ENCODE measurements at places on chromosomes 13 and 19. TPM values are rescaled to one million over a fixed set of nuclear protein-coding genes. Genes with fewer than 3 reads are reported as not detected.

Gene CRX
- not detected for total RNA-seq

Gene NTF4
- 0.84 TPM for total RNA-seq

Gene TTC9B
- not detected for total RNA-seq

Gene VSIG10L
- 0.47 TPM for total RNA-seq

Gene IGFL1
- total RNA-seq: not detected

Gene DNAAF3
- not detected for total RNA-seq

Gene HSH2D
- total RNA-seq: 1.8 TPM

Gene ERCC1
- 73.3 TPM for total RNA-seq

Gene STARD13
- 35.2 TPM for total RNA-seq

Gene CTU1
- 7.1 TPM for total RNA-seq

Gene SIGLEC8
- total RNA-seq: not detected

Gene ERICH4
- not detected for total RNA-seq

Gene OR4F17
- not detected for total RNA-seq

Gene DLEU7
- not detected for total RNA-seq

GRCh38 chr13:78841358-78841963 is 182.5 kb upstream of the OBI1 start:
- DNase-seq: no peak

- DNase-seq: no peak
Observed at GRCh38 chr13:46134961-46135522, 30.2 kb upstream of the CPB2 start.

DNA sequence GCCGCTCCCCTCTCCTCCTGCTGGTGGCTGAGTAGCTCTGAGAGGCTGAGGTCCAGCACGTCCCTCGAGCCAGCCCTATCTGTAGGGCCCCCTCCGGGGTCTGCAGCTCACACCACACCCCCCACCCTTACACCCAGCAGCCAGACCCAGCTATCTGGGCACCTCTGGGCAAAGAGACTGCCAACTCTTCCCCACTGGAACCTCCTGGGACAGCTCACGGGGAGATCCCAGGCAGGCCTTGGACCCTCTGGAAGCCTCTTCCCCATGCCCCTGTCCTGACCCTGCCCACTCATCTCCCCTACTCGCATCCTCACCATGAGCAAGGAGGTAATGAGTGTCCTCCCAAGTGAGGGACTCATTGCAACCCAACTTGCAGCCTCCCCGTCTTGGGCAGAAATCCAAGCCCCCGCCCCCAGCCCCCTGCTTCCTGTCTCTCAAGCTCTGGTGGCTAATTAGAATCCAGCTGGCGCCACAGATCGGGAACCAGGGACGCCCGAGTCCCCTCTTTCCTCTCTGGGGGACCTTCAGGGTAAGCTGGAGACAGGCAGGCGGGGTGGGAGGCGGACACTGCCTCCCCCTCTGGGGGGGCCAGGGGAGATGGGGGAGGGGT is 22.1 kb downstream of the ADGRL1 start:
- DNase-seq: no peak

- no peak for DNase-seq
Observed at GRCh38 chr19:800360-801029, 3.2 kb downstream of the PTBP1 start.

DNA sequence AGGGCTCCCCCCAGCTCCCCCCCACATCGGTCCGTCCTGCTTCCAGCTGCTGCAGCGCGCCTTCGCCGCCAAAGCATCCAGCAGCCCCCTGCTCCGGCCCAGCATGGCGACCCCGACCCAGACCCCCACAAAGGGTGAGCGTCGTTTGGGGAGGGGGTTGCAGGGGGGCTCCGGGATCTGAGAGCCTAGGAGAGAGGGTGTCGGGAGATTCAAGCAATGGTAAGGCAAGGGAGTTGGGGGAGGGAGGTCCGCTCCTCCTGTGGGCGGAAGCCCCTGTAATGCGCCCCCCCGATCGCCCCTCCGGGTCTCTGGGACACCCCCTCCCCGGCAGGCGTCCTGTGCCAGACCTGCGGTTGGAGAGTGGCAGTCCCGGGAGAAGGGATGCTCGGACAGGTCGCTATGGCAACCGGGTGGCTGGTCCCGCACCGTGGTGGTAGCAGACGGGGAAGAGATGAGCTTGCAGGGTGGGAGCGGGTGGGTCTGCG is at the start of gene FXYD7:
Gene FXYD7, plus strand, starts transcription at position 25 of the 485 bp plus-strand sequence. Its CDS starts 79 bp downstream, at position 104.
- no peak for DNase-seq

DNA sequence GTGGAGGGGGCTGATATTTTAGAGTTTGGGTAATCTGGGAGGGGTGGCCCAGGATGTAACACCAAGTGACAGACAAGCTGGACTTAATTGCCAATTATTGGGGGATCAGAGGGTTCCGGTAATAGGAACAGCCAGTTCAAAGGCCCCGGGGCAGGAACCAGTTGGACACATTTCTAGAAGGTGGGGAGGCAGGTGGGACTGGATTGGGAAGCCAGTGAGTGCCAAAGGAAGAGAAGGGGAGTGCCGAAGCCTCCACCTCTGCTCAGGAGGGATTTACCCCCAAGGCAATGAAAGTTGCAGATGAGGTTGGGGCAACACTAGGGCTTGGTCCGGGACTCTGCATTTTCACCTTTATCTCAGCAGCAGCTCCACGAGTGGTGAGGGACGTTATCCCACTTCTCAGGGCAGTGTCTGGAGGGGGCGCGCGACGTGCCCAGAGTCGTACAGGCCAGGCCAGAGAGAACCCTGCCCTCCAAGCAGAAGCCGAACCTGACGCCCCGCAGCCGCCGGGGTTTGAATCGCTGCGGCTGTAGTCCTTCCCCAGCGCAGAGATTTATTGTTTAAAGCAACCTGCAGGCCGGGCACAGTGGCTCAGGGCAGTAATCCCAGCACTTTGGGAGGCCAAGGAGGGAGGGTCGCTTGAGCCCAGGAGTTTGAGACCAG is 5.7 kb upstream of the JUND start:
- DNase-seq: no peak

- no peak for DNase-seq
Observed at GRCh38 chr13:82803341-82803740, 1078.9 kb downstream of the SLITRK1 start.

DNA sequence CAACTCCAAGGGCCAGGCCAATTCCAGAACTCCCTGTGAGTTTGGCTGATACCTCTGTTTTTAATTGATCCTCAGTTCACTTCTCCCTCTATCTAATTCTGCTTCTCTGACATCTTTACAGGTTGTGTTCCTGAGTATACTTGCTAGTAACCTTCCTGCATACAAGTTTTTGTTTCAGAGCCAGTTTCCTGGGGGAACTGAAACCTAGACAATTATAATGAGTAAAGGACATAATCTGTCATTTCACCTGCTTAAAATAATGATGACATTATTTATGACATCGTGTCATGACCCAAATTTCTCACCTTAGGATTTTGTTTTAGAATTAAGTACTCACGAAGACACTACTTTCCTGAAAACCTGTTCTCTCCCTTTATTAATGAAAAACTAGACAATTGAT is 12.5 kb upstream of the MYCBP2 start:
- no peak for DNase-seq

GRCh38 chr13:98221234-98221633 is 44.2 kb upstream of the RNF113B start:
- DNase-seq: no peak

DNA sequence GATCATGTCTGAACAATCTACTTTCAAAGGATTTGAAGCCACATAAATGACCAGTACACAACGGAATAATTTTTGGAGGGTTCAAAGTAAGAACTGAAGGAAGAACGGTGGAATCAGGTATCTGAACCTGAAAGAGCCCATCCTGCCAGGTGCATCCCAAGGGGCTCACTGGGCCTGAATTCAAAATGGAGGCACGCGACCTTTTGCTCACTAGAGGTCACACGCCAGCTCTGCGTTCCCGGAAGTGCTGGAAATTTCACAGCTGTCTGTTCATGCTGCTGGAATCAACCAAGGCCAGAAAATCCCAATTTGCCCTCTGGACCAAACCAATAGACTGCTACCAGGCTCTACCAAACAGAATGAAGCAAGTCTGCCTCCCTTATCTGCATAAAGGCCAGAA is 4.2 kb upstream of the RASA3 start:
- no peak for DNase-seq

DNA sequence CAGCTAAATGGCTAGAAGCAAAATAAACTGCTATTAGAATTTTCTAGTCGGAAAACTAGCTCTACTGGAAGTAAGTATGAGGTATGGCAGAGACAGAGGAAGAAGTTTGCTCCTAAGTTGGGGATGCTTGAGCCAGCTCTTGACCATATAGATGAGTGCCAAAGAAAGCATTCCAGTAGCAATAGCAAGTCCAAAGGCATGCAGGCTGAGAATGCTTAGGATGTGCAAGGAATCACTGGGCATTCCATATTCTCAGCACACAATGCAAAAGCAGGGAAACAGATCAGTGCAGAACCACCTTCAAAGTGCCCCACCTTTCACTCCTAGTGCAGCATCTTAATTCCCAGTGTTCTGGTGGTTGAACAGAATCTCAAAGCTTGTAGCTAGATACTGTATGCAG is 32.9 kb downstream of the SERTM1 start:
- no peak for DNase-seq

GRCh38 chr13:99321709-99322108 is 14.5 kb upstream of the GPR183 start:
- no peak for DNase-seq

GRCh38 chr19:18225702-18226468 is at the start of gene PDE4C:
TSS of gene PDE4C (minus strand) at chr19:18226438. CDS start at chr19:18226415, 23 bp downstream.
- no peak for DNase-seq

GRCh38 chr19:50518091-50519005 is 4.6 kb upstream of the ASPDH start:
- no peak for DNase-seq

DNA sequence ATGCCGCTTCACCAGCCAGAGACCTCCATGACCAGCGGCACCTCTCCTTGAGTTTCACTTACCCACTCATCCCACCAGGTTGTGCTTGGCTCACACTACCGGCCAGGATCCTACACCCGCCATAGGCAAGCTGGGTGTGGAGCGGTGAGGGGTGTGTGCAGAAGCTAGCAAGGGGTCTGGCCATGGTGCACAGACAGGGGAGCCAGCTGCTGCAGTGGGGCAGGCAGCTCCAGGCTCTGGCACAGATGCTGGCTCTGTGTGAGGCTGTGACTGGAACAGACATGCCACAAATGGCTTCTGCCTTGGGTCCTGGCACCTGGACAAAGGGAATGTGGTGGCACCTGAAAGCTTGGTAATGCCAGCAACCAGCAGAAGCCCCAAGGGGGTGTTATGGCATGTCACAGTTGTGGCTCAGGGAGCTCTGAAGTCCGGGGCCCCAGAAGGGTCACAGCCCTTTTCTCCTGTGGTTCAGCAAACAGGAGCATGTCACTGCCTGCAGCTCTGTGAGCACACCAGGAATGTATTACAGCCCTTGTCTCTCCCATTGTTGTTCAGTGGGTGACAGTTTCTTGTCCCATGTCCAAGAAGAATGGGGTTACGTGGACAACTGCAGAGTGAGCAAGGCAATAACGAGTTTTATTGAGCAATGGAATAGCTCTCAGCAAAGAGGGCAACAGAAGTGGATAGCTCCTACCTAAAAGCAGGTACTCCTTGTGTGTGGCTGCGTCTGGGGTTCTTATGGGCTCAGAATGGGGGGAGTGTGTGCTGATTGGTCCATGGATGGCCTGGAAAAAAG is 2791.0 kb upstream of the PCDH20 start:
- no peak for DNase-seq

GRCh38 chr13:24166561-24166960 is 6.0 kb downstream of the SPATA13 start:
- no peak for DNase-seq

GRCh38 chr19:16235811-16236652 is 38.3 kb downstream of the AP1M1 start:
- DNase-seq: no peak

- no peak for DNase-seq
Observed at GRCh38 chr13:75180805-75181455, 301.0 kb downstream of the TBC1D4 start.

DNA sequence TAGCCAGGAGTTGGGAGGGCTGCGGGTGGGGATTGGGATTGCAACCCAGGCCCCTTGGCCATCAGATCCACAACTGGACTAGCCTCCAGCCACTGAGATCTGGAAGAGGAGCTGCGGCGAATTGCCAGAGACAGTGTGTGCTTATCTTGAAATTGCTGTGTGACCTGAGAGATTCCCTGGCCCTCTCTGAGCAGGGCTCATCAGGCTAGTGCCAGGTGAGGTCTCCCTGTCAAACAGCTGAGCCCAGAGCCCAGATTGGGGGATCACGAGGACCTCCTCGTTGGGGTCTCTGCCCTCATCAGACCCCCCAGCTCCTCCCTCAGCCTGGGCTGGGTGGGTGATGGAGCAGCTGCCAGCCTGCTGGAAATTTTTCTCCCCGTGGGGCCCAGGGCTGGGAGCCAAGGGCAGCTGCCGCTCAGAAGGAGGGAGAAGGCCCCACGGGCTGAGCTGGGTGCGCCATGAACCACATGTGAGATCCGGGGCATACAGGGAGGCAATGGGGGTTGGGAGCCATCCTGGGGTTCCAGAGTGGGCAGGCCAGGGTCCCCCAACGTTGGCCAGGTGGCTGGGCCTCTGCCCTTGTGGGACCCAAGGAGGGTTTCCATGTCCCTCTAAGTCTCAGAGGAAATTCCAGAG is 7.2 kb downstream of the FUT5 start:
- DNase-seq: no peak

DNA sequence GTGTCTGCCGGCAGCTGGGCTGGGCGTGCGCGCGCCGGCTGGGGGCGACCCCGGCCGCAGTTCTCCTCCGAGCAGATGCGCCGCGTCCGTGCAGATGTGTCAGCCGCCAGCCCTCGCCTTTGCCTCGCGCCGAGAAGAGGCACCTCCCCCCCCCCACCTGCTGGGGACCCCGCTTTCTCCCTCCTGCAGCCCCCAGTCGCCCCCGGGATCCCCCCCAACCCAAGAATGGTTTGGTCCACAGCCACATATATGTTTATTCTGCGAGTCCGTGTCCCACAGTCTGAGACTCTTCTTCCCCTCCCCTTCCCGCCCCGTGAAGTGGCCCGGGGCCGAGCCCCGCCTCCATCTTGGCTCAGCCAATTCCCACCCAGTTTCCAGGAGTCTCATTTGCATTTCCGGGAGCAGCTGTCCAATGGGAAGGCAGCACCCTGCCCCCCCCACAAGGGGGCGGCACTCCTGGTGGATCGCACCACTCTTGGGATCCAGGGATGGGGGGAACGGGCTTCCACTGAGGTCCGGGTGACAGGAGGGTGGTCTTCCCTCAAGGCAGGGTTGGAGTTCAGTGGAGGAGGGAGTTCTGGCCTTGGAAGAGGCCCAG is 8.6 kb downstream of the ISOC2 start:
- no peak for DNase-seq

- DNase-seq: no peak
Observed at GRCh38 chr19:12180377-12180776, 17.5 kb downstream of the ZNF136 start.
